ENCODE measurements at places on chromosomes 2 and 18. TPM values are rescaled to one million over a fixed set of nuclear protein-coding genes. Genes with fewer than 3 reads are reported as not detected.

The PIKFYVE gene
- 21.8 TPM for total RNA-seq

The LYPD6 gene
- 3.0 TPM for total RNA-seq

The TTN gene
- 0.05 TPM for total RNA-seq

The SNED1 gene
- total RNA-seq: 9.6 TPM
